ENCODE measurements at places on chromosomes 6 and 20.

- no peak for DNase-seq
Observed at GRCh38 chr6:157571269-157571668, 190.3 kb downstream of the ZDHHC14 start.

- DNase-seq, result no peak
Observed at GRCh38 chr6:90090866-90091265, 196.6 kb downstream of the GJA10 start.

DNA sequence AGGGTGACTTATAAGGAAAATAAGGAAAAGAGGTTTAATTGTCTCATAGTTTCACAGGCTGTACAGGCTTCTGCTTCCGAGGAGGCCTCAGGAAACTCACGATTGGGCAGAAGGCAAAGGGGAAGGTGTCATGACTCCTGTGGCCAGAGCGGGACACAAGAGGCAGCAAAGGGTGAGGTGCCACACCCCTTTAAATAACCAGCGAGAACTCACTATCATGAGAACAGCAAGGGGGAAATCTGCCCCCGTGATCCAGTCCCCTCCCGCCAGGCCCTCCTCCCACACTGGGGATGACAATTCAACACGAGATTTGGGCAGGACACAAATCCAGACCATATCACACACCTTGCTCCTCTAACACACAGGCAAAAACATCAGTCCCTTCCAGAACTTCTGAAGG, 254.0 kb downstream of the DLL1 start:
- DNase-seq, result no peak

GRCh38 chr6:158290659-158291058, 21.6 kb upstream of the TULP4 start:
- DNase-seq, result peak; percentile 46

DNA sequence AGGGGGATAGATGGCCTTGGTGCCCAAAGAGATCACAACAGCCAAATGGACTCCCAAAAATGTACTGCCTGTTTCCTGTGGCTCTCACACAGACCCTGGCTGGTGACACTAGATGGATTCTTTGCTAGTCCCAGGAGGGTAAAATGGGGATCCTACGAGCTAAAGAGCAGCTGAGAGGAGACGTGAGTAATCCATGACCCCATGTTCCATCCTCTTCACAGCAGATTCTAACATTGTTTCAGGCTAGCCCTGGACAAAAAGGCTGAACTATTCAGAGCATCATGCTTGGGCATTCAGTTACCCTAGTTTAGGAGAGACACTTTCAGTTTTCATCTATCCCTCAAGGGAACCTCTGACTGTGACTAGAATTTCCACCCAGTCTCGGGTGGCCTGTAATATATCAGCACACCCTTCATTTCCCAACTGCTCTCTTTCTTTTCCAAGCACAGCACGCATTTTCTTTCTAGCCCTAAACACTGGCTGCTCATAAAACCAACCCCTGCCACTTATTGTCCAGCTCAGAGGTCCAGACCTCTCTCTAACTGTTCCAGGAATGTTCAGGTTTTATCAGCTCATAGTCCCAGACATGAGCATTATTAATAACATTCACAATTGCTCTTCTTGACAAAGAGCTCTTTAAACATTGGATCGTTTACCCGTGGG, 48.5 kb downstream of the SLC22A1 start:
- no peak for DNase-seq

- DNase-seq, result no peak
Observed at GRCh38 chr6:122755901-122756300, 23.6 kb upstream of the FABP7 start.

DNA sequence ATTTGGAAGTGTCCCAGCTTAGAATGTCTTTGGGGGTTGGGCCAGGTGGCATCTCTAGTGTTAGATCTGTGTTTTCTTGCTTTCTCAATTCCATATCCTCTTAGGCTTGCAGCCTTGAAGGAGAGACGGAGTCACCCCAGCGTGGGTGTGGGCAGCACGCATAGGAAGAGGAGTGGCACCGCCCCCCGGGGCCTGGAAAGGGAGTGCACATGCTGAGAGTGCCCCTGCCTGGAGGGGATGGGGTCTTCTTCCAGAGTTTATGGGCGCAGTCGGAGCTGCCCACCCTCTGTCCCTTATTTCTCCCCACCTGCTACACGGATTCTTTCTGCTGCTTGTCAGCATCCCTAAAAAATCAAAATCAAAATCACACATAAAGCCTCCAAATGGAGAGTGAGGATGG, 309.7 kb downstream of the QKI start:
- no peak for DNase-seq

DNA sequence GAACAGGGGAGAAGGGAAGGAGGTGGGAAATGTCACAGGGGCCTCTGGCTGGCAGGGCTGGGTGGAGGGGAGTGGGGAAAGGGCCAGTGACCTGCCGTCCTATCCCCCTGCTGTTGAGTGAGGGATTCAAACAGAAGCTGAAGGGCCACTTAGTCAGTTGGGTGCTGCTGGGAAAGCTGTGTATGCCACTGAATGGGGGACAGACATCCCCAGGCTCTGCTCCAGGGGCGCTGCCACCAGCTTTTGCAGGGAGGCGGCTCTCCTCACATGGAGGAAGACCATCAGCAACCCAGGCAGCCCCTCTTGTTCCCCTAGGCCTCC, 50.0 kb downstream of the MDGA1 start:
- no peak for DNase-seq

DNA sequence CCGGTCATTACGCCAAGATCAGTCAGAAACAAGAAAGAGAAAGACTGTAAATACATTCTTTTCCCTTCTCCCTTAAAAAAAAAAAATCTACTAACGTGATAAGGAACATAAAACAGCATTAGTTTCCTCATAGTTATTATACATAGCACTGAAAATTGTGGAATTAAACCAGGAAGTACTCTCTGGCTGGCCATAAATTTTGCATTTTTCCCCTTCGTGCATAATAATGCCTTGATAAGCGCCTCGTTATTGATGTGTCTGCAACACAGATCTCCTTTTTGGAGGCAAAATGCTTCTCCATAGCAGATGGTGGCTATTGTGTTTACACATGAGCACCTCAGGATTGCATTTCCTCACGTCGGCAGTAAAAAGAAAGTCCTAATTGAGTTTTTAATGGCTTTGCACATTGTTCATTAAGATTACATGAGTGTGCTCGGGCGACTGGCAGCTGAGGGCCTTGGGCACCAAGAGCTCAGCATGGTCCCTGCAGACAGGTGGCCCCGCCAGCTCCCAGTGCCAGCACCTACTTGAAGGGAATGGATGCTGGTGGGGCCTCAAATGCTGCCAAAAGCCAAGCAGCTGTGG, 394.5 kb downstream of the PTPRT start:
- DNase-seq, result no peak

DNA sequence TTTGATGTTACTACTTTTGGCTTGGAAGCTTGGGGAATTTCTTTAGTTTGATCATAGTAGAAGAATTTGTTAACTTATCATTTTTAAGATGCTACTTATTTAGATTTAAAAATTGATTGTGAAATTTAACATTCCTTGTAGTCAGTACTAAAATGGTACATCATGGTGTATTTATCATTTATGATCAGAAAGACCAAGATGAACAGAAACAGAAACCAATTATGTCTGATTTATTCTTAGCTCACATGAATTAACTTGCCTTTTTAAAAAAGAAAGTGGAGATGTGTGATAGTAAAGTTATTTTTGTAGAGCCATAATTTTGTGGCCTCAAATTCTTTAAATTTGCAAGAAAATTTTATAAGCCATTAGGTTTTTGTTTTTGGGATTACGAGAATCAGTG, 77.6 kb downstream of the LIN28B start:
- DNase-seq, result no peak

DNA sequence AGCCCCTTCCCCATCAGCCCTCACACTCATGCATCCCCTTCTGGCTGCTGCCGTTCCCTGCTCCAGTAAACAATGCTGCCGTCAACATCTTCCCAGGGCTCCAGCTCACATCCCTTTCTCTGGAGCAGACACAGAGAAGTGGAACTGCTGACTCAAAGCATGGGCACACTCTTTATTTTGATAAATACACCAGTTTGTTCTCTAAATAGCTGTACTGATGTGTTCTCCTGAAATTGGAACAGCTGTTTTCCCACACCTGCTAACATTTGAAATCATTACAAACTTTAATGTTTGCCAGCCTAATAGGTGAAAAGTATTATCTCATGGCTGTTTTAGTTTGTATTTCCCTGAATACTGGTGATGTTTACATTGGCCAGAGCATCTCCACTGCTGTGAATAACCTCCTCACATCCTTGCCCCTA, 102.1 kb upstream of the NXT1 start:
- no peak for DNase-seq

- DNase-seq, result no peak
Observed at GRCh38 chr6:16762268-16762549, 949 bp upstream of the ATXN1 start.

- no peak for DNase-seq
Observed at GRCh38 chr6:48985025-48985424, 478.0 kb downstream of the MMUT start.

GRCh38 chr20:37294262-37294981, 5.0 kb downstream of the MANBAL start:
- no peak for DNase-seq

DNA sequence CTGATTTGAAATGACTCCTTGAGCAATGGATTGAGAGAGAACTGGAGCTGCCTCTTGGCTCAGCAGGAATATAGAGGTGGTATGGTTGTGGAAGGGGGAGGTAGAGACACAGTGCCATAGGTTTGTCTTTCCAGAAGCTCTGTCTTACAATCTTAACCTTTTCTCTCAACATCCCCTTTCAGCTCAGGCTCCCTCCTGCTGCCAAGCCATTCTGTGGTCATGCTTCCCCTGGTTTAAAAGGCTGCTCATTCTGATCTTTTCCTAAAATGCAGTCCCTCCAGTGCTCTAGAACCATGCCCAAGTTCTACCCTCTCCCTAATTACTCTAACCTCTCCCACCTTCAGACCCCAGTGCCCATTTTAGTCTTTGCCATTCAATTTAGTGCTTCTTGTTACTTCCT, 517.9 kb upstream of the MARCKS start:
- DNase-seq, result no peak
